ENCODE measurements at places on chromosomes 11 and 22. TPM values are rescaled to one million over a fixed set of nuclear protein-coding genes. Genes with fewer than 3 reads are reported as not detected.

GRCh38 chr11:36452236-36452940 is 57.7 kb downstream of the TRAF6 start:
- DNase-seq, result no peak

- DNase-seq, result no peak
These were observed 56.1 kb downstream of the MED15 start for GRCh38 chr22:20563466-20563906.

GRCh38 chr11:58395581-58395980 is 11.1 kb downstream of the OR5B3 start:
- no peak for DNase-seq

DNA sequence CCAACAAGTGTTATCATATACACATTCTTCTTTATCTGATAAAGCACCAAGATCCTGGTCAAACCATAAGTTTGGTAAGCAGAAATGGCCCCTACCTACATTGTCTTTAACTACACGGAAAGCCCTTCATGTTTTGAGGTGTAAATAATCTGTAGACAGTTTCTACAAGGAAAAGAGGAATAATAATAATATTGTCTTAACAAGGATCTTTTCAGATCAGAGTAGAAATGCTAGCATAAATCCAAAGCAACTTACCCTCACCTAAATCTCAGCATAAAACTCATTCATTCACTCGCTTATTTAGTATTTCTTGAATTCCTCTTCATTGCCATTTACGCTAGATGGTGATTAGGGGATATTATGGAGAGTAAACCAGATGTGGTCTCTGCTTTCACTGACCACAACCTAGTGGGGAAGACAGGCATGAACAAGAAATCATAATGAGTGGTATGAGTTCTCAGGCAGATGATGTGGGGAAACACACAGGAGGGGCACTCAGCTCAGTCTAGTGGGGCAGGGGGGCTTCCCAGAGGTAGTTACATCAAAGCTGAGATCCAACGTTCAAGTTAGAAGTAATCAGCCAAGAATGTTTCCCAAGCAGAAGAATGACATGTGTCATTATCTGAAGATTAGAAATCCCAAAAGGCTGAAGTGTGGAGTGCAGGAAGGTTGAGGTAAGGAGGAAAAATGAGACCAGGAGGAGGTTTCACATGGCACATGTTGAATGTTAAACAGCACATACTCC is 65.4 kb upstream of the ZC3H12C start:
- DNase-seq, result peak; percentile 91

- no peak for DNase-seq
These were observed 61.5 kb downstream of the CACNG2 start for GRCh38 chr22:36641902-36642640.

GRCh38 chr11:19306179-19306944 is 65.6 kb upstream of the E2F8 start:
- no peak for DNase-seq

GRCh38 chr11:118009864-118010737 is 23.9 kb downstream of the IL10RA start:
- DNase-seq, result no peak

- DNase-seq, result no peak
These were observed 28.1 kb upstream of the ALX4 start for GRCh38 chr11:44338026-44338425.

DNA sequence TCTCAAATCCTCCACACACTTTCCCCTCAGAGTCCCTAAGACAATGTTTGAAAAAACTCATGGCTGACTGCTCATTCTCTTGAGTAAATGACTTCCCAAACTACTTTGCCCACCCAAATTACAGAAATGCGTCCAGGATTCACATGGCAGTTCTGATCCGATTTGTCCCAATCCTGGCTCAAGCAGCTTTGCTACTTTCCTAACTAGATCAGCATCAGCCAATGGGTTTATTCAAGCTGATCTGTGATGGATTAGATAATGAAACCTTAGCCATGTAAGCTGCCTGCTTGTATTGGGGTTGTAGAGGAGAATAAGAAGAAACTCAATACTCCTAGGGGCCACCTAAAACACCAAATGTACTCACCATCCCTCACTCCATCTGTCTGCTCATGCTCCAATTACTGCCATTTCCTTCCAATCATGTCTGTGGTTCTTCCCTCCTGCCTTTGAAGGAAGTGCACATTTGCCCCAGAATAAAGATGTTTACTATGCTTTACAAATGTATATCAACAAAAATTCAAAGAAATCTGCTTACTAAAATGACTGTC is 6.9 kb downstream of the RBFOX2 start:
- no peak for DNase-seq

DNA sequence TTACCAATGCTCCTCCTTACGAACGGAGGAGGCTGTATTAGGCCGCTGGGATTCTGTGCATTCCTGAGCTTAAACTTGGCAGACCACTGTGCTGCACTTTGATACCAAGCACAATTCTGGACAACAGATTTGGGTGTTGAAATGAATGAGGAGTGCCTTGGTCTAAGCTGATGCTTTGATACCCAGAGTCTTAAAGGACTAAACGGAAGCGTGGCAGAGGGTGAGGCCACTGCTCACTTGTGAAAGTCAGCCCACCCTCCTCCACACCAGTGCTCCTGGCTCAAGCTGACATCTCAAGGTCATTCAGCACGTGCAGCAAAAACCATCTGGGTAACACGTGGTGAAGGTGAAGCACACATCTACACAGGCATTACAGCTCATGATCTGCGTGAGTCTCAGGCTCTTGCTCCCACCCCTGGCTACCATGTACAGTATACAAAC is 85.9 kb downstream of the MICAL3 start:
- DNase-seq, result no peak

DNA sequence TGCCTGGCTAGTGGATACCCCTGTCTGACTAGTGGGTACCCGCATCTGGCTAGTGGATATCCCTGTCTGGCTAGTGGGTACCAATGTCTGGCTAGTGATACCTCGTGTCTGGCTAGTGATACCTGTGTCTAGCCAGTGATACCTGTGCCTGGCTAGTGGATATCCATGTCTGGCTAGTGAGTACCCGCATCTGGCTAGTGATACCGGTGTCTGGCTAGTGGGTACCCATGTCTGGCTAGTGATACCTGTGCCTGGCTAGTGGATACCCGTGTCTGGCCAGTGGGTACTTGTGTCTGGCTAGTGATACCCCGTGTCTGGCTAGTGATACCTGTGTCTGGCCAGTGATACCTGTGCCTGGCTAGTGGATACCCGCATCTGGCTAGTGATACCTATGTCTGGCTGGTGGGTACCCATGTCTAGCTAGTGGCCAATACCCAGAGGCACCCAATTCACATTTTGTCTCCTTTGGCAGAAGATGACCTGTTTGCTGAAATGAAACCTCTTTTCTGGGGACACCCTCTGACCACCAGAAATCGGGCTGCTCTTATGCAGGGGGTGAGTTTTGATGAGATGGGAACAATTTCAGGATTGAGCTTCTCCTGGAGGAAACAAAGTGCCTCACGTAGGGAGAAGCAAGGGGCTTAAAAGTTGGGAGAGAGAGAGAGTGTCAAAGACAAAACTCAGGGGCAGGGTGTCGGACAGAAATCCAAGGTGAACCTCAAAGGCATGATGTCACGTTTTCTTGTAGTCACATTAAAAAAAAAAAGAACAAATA is 63.4 kb downstream of the SMIM38 start:
- no peak for DNase-seq

GRCh38 chr22:48855593-48856307 is 971.9 kb downstream of the BRD1 start:
- DNase-seq, result no peak

Gene RFPL1
- not detected for total RNA-seq

Gene TRIM6
- 4.4 TPM for total RNA-seq

Gene DDTL
- not detected for total RNA-seq

Measured in GM12878 (cell line).